ENCODE measurements at places on chromosomes 2 and 18.
A peak's percentile ranks its signal among the peaks of the same experiment; 100 is the strongest.

GRCh38 chr18:29512761-29513160 is 1335.8 kb upstream of the CDH2 start:
- no peak for DNase-seq

- peak; percentile 62 for DNase-seq
These were observed 39.4 kb downstream of the TMEM18 start for GRCh38 chr2:637804-638203.

- no peak for DNase-seq
These were observed 154.7 kb downstream of the TSN start for GRCh38 chr2:121910139-121910538.

DNA sequence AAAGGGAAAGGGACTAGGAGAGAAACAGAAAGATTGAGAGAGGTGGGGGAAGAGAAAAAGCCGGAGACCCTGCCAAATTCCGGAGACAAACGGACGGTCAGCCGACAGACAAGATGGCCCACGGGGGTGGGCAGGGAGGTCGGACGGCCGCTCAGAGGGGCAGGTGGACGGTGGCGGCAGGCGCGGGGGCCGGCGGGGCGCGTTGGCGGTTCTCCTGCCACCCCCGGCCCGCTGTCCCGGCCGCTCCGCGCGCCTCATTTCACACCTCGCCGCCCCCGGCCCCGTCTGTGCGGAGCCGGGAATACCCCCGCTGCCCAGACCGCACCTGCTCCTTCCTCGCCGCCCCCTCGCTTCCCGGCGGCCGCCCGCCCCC is 935 bp downstream of the SLC30A3 start:
- DNase-seq = no peak

DNA sequence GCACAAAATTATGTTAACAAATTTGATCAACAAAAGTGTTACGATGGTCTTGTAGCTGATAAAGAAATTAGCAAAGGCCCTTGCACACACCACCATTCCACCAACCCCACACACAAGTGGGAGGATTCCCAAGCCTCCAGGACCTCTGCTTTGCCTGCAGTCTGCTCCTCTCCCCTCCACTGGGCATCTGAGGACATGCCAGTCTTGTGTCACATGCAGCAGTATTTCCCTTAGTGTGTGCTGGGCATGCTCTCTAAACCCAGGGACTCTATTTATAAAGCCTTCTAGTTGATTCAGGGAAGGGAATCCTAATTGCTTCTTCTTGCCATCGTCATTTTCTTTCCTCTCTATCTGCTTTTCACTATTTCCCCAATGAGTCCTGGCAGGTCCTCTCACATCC is 53.3 kb downstream of the KCTD18 start:
- DNase-seq = no peak
